ENCODE measurements at places on chromosomes 11 and 22.

- DNase-seq = no peak
Observed at GRCh38 chr11:24373516-24373915, 123.3 kb upstream of the LUZP2 start.

DNA sequence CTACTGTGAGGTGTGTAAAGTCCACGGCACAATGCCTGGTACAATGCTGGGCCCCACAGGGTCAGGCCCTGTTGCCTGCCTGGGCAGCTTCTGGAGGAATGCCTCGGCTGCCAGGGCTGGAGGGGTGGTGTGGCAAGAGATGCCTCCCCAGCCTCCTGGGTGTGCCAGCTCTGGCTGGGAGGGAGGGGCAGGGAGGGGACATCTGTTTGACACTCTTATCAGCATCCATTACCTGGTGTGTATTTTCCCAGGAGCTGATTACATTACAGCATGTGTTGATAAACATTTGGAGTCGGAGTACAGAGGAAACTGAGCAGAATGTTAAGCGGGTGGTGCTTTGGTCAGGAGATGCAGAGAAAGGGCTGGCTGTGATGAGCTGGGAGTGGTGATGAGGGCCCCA, 11.0 kb upstream of the NECTIN1 start:
- no peak for DNase-seq

- no peak for DNase-seq
Observed at GRCh38 chr11:65280646-65281045, 18.9 kb downstream of the POLA2 start.

DNA sequence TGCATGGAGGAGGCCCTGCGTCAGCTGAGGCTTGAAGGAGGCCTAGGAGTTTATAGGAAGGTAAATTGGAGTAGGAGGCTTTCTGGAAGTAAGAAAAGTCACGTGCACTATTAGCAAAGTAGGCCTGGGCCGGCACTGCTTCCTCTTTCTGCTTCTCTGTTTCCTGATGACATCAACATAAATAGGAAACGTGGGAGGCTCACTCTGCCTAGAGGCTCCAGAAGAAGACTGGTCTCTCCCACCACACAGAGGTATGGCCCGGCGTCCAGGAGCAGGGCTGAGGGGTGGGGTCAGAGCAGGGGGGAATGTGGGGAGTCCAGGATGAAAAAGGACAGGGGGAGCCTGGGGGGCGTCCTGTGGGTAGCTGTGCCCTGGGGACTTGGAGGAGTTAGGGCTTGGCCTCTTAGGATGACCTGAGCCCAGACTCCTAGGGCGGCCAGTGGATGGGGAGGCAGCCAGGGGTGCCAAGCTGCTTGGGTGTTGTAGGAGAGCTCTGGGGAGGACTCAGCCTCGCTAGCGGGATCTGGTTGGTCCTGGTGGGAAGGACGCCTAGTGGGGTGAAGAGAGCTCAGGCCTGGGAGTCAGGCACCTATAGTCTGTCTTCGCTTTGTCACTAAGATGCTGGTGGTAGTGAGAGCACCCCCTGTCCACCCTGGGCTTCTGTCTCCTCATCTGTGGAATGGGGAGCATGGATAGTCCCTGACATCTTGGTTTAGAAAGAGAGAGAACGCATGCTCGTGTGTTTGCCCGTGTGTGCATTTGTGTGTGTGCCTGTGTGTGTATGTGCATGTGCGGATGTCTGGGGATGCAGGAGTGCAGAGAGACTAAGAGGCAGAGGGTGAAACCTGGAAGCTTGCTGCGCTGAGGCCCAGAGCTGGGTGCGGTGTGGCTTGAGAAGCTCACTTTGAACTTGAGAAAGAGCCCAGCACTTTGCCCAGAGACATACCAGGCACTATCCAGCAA, at the start of gene CSF2RB:
CSF2RB (plus strand) TSS at position 202 of the 963 bp plus-strand sequence. CDS start 8,580 bp downstream, outside the sequence.
- peak; percentile 10 for DNase-seq

DNA sequence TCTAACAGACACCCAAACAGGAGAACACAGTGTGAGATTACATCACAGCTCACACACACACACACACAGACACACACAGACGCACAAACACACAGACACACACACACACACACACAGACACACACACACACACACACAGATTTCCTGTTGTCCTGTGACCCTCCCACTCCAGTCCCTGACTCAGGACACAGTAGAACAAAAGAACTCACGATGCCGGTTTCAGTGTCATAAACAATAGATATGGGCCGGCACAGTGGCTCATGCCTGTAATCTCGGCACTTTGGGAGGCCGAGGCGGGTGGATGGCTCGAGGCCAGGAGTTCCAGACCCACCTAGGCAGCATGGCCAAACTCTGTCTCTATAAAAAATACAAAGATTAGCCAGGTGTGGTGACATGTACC, 13.8 kb upstream of the KAT5 start:
- DNase-seq = no peak

DNA sequence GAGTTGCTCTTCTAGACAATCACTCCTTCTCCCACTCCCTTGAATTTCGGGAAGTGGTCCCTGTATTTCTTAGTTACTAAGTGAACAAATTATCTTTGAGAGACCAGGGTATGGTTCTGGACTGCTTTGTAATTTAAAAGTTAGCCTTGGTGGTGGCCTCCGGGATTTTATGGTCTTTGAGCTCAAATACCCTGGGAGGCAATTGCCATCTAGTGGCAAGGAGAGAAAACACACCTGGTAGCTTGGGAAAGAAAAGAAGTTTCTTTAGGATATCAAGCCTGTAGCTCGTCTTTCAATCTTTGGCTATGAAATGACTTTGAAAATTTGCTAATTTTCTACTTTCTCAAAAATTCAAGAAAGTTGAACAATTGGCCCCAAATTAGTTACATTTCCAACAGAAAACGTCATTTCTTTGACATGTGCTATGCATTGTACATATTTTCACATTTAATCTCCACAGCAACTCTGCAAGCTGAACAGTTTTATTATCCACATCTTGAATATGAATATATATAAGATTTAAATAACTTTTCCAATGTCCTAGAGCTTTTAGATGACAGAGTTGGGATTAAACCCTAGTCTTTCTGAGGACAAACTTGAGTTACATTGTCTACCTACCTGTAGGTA, 39.1 kb downstream of the MMP27 start:
- peak; percentile 18 for DNase-seq

DNA sequence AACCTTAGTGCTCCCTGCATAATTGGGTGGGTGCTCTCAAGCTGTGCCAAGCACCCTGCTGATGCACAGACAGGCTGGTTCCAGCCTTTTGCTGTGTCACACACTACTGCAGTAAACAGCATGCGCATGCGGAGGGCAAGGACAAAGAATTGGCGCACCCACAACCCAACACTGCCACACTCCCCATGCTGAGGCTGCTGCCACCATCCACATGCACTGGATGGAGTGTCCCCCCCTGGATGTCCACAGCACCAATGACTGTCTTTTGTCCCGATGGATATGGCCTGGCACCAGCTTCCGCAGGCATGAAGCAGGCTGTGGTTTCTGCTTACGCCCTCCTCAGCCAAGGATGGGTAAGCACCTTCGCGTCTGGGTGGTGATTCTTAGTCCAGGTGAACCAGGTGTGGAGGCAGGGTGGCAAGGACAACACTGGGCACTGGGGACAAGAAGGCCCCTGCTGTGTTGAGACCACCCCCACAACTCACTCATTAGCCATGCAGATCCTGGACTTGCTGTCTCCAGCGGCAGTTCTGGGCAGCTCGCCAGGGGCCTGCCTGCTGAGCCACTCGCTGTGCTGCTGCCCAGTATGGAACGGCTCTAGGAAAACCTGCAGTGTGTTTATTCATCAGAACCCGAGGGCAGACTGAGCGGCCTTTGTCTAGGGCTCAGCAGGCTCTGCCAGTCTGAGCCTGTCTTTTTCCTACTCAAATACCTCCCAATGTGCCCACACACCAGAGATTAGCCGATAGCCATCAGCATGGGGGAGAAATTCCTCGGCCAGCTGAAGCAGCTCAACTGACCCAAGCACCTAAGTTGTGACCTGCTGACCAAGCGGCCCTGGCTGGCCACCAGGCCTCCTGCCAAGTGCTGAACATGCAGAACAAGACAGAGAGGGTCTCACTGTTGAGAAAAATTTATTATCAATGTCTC, 8.2 kb upstream of the NAP1L4 start:
- no peak for DNase-seq

DNA sequence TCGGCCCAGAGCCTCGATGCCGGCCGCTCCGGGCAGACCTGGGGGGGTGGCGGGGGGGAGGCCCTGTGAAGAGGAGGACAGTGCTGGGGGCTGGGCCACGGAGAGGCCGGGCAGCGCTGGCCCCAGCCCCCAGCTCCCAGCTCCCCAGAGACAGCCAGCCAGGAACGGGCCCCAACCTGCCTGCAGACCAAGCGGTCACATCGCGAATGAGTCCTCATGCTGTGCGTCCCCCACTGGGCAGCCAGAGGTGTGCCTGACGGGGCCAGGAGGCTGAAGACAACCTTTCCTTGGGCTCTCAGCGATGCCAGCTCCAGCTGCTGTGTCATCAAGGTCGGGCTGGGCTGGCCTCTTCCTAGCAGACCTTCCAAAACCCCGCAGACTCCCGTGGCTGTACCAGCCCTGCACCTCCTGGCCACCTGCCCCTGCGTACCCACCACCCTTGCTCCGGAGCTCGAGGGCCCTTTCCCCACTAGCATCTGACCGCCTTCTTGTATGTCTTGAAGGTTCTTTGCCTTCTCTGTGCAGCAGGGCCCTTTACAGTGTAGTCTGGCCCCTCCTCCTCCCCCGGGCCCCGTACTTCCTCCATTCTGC, 88.4 kb downstream of the CDKN1C start:
- DNase-seq = no peak

GRCh38 chr11:103863497-103863896, 172.9 kb upstream of the DDI1 start:
- DNase-seq = no peak

- no peak for DNase-seq
Observed at GRCh38 chr11:71236836-71237475, 15.4 kb downstream of the SHANK2 start.

GRCh38 chr11:81989093-81989492, 744.6 kb downstream of the FAM181B start:
- DNase-seq = no peak

DNA sequence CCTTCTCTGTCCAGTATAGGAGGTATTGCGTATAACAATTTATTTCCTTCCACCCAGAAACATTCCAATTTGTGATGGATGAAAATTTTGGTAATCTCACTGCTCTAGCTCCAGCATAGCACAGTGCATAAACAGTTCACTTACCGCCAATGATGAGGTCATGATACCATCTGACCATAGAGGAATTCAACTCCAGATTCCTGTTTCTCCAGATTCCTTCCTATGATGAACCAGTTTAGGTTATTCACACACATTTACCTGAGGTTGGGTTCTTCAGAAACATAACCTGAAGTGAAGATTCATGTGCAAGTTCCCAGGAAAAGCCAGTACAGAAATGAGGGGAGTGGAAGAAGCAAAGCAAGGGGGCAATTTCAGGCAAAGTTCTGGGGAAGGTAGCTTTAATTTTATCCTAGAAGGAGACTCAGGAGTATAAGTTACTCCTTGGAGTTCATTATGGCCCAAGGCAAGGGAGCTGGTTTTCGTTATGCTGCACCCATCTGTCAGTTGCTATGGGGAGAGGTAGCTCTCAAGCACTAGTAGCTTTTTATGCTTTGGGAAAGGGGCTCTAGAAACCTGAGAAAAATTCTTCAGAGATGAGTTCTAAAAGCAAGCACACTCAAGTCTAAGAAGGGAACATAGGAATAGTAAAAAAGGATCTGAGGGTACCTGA, 121.6 kb downstream of the CASP12 start:
- DNase-seq = no peak

GRCh38 chr11:128625746-128626145, 38.4 kb upstream of the ETS1 start:
- DNase-seq = no peak

- no peak for DNase-seq
Observed at GRCh38 chr22:38415561-38416321, 39.3 kb downstream of the KCNJ4 start.

DNA sequence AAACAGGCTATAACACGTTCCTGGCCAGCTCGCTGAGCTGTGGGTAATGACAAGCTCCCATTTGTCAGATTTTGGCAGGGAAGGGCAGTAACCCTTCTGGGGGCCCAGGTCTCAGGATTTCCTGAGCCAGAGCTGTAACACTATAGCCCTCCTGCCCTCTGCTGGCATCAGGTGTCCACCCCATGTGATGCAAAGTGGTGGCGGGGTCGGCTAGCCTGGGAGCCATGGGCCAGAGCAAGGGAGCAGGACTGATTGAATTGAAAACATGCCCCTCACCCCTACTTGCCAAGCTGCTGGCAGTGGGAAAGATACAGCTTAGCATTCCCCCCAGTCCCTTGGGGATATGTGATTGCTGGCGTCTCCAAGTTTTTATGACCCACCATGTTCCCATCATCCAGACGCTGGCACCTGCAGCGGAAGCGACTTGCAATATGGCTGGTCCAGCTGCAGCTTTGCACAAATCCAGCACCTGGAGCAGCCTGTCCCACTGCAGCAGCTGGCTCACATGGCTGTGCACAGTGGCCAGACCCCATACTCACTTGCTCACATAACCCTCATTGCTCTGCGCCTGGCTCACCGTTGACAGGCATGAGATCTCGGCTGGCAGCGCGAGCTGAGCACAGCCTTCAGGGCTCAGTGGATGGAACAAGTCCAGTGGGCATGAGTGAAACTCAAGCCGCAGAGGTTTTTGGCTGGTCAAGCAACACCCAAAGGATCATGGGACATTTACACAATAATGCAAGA, 1147.8 kb downstream of the JRKL start:
- no peak for DNase-seq

DNA sequence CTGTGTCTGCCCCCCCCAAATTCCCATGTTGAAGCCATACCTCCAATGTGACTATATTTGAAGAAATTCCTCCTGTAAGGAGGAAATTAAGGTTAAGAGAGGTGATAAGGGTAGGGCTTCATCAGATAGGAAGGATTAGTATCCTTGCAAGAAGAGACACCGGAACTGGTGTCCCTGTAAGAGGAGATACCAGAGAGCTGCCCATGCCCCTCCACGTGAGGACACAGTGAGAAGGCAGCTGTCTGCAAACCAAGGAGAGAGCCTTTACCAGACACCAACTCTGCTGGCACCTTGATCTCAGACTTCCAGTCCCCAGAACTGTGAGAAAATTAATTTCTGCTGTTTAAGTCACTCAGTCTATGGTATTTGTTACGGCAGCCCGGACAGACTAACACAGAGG, 109.3 kb downstream of the ARFGAP2 start:
- no peak for DNase-seq

DNA sequence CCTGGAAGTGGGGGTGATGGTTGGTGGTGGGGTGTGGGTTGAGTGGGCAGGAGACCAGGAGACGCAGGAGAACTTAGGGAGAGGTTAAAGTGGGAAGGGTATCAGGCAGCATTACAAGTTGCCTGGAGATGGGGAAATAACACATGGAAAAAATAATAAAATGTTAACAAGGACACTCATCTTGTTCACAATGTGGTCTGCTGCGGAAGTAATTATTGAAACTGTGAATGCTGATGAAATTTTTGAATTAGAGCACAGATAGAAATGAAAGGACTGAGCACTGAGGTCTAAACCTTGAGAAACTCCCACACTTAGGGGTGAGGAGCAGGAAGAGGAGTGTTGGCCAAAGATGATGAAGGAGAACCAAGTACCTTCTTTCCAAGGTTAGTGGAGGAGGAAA, 346.0 kb upstream of the PLET1 start:
- no peak for DNase-seq

GRCh38 chr11:36432738-36433137, 77.3 kb downstream of the TRAF6 start:
- DNase-seq = no peak

DNA sequence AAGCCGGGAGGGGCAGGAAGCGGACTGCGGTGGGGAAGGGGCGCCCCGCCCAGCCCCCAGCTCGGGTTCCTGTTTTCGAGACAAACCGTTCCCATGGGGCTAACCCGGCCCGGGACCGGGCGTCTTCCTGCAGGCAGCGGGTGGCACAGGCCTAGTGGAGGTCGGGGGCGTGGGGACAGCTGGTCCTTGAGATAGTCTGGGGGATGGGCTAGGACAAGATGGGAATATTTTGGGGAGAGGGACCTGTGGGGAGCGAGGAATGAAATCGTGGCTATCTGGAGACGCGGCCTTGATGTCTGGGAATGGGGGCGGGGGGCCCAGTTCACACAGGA, 1.2 kb upstream of the RASGRP2 start:
- DNase-seq = peak; percentile 96
